ENCODE measurements at places on chromosomes 4 and X.

GRCh38 chr4:16661813-16662212, 236.6 kb downstream of the LDB2 start:
- no peak for DNase-seq

DNA sequence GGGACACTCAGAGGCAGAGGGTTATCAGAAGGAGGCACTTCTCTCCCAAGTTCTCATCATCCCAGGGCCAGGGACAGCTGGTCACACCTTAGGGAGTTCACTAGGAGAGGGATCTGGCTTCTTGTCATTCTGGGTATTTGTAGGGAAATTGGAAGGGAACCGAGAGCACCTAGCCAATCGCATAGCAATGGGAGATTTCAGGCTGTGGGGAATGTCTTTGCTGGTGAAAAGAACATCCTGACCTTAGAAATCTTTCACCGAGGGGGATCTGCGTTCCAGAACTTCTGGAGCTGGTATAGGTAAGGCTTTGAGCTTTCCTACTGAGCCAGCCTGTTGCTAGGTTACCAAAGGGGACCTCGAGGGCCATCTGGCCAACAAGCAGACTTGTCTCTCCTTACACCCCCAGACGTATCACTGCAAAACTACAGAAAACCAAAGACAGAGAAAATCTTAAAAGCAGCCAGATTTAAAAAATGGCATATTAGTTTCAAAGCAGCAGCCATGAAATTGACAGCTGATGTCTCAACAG, 6.8 kb downstream of the HTT-AS start:
- no peak for DNase-seq

DNA sequence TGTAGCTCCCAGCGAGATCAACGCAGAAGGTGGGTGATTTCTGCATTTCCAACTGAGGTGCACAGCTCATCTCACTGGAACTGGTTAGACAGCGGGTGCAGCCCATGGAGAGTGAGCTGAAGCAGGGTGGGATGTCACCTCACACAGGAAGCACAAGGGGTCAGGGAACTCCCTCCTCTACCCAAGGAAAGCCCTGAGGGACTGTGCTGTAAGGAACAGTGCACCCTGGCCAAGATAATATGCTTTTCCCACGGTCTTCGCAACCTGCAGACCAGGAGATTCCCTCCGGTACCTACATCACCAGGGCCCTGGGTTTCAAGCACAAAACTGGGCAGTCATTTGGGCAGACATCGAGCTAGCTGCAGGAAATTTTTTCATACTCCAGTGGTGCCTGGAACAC, 216.4 kb upstream of the TET2 start:
- DNase-seq, result no peak

- DNase-seq, result no peak
Measured at GRCh38 chrX:19606902-19607301, 91.6 kb upstream of the MAP3K15 start.

GRCh38 chrX:68061206-68061535, 372.1 kb downstream of the OPHN1 start:
- DNase-seq, result no peak

GRCh38 chr4:155544547-155544946, 122.1 kb upstream of the GUCY1A1 start:
- DNase-seq, result no peak

GRCh38 chrX:107566604-107567262, 61.6 kb upstream of the PRPS1 start:
- no peak for DNase-seq

DNA sequence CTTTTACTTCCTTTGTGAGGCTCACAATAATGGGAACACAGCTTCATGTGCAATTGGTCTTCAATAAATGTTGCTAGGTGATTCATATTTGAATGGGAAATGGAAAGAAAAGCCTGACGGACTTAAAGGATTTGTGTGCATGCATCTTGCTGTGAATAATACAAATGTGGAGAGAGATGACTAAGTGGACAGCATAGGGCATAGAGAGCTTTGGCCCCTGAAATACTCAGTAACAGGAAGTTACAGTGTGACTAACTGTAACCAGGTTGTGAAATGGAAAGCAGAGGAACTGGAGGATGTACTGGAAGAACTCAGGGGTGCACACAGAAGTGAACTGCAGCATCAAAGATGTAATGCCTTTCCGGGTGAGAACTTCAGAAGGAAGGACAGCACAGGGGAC, 206.7 kb downstream of the MGST2 start:
- no peak for DNase-seq

GRCh38 chr4:121758925-121759568, 5.9 kb downstream of the SMIM43 start:
- DNase-seq, result no peak

DNA sequence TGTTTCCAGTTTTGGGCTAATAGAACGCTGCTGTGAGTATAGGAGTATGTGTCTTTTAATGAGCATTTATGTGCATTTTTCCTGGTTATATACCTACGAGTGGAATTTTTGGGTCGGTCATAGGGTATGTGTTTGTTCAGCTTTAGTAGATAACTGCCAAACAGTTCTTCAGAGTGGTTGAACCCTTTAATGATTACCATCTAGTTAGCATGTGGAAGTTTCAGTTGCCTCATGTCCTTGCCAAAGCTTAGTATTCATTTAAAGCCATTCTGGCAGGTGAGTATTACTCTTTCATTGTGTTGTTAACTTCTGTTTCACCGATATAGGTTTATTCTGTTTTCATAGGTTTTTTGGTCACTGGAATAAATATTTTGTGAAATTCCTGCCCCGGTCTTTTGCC, 229.1 kb downstream of the ARHGAP10 start:
- no peak for DNase-seq

DNA sequence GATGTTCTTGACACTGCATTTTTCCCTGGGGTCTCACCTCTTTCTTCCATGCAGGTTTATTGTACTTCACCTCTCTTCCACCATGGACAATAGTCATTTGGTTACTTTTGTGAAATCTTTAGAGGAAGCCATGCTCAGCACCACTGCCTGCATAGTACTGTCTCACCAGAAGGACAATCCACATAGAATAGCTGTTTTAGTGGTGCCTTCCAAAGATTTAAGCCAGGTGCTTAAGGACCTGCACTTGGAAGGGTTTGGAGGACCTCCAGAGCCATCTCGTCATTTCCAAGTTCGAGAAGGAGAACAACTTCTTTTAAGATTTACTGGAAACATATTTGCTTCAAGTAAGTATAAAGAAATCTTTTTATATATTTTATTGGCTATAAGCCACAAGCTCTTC, 26.7 kb downstream of the DTHD1 start:
- DNase-seq, result no peak

- no peak for DNase-seq
Measured at GRCh38 chr4:102819588-102820365, 7.6 kb downstream of the UBE2D3 start.

DNA sequence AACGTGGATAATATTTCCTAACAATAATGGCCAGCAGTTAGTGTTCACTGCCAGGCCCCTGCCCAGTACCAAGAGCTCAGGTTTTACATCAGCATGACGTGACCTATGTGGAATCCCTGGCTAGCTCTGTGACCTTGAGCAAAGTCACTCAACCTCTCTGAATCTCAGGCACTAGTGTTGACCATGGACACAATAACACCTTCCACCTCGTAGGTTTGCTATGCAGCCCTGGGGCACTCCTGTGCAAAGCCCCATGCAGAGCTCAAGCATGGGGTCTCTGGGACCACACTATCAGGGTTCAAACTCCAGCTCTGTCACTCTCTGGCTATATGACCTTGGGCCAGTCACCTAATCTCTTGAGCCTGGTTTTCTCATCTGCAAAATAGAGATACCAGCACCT, 38.7 kb upstream of the MSX1 start:
- DNase-seq, result no peak

- no peak for DNase-seq
Measured at GRCh38 chr4:154120690-154121345, 331.9 kb upstream of the SFRP2 start.

GRCh38 chrX:7347465-7347864, 199.5 kb upstream of the PUDP start:
- DNase-seq, result no peak

DNA sequence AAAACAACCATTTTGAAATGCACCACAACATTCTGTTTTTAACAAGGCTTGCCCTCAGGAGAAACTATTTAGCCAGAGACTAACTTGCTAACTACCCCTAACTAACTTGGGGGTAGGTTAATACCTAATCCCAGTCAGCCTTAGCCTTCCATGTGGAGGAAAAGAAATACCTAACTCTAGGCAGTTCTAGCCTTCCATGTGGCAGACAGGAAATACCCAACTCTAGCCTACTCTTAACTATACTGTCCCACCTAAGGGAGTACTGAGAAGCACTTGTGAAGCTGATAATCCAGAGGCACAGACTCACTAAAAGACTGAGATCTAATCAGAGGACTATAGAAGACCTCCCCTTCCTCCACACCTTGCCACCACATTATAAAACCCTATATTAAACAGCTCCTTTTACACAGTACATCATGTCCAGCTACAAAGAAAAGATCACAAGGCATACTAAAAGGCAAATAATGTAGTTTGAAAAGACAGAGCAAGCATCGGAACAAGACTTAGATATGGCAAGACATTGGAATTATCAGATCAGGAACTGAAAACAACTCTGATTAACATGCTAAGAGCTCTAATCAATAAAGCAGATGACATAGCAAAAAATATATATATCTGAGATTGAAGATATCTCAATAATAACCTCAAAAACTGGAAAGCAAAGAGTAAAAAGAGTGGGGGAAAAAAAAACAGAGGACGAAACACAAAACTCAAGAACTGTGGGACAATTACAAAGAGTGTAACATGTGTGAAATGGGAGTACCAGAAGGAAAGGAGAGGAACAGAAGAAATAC, 52.2 kb downstream of the FRYL start:
- DNase-seq, result no peak

GRCh38 chrX:71106427-71106826, at the start of gene CXorf65:
TSS of gene CXorf65 (minus strand) at chrX:71106740. CDS start at chrX:71106556, 184 bp downstream.
- no peak for DNase-seq

DNA sequence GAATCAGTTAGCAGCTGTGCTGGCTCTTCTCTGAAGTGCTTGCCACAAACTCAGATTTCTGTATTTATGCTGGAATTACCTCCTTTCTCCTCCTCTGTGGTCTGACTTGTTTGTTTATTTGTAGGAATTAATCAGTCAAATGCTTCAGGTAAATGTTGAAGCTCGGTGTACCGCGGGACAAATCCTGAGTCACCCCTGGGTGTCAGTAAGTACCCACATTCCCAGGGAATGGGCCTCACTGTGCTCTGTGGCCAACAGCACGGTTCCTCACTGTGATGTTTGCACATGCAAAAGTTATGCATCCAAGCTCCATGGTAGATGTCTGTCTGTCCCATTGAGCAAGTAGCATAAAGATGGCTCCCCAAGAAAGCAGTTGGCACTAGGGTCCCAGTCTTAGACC, 169.9 kb downstream of the DCLK2 start:
- DNase-seq, result no peak

DNA sequence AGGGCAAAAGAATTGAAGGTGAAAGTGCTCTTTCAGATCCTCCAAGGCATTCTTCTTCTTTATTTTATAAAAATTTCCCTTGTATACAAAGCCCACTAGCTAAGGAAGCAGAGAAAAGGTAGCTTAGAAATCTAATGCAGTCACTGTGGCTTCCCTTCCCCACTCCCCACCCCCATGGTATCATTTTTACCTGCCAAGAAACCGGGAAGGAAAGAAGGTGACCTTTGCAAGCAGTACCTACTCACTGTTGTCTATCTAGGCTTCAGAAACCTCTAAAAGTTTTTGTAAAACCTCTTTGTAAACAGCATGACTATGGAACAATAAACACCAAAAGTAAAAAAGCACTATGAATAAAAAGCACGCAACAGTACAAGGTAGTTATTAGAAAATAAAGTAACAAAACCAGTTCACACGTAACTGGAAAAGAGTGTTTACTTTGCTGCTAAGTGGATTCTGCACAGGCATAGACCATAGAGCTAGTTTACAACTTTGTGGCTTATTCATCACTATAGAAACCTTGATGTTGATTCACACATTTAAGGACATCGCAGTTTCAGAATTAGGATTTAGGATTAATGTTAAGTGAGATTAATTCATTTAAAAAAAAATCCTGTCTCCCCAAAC, 109.6 kb upstream of the FTHL17 start:
- DNase-seq, result no peak

DNA sequence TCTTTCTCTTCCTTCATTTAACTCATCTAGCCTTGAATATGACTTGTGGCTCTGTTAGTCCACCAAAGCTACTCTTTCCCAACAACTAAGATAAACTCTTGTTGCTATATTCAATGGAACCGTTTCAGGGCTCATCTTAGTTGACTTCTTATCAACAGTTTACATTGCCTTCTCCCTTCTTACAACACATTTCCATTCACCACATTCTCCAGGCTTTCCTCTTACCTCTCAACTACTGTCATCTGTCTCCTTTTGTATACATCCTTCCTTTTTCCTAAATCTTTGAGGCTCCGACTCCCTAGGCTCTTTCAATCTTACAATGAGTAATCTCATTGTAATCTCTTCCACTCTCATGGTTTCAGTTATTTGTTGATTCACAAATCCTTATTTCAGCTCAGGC, 58.5 kb downstream of the NCAPG start:
- no peak for DNase-seq
